ENCODE measurements at places on chromosomes 2 and 18. TPM values are rescaled to one million over a fixed set of nuclear protein-coding genes. Genes with fewer than 3 reads are reported as not detected.
A peak's percentile ranks its signal among the peaks of the same experiment; 100 is the strongest.

GRCh38 chr2:217822296-217823252 is 180.2 kb downstream of the TNS1 start:
- peaks cover 6% of the 10 kb centered on the region for H3K4me1 ChIP-seq
- H3K4me3 ChIP-seq, result no peak overlapping the region
- DNase-seq, result no peak
- H3K27ac ChIP-seq, result peak overlapping the region; percentile 21

DNA sequence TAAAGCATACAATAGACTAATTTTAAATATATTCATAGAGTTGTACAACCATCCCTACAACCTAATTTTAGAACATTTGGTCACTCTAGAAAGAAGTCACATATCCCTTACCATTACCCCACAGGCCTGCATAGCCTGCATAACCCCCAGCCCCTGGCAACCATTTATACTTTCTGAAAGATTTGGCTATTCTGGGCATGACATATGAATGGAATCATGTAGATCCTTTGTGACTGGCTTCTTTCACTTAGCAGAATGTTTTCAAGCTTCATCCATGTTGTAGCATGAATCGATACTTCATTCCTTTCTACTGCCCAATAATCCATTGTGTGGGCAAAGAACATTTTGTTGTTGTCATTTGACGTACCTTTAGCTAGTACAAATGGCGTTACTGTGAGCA is 151.5 kb downstream of the WDSUB1 start:
- no peaks in the 10 kb centered on the region for H3K36me3 ChIP-seq
- no peak overlapping the region for H3K4me3 ChIP-seq
- H3K27ac ChIP-seq, result peak overlapping the region; percentile 75

- no peaks in the 10 kb centered on the region for H3K27me3 ChIP-seq
- no peaks in the 10 kb centered on the region for H3K4me1 ChIP-seq
- H3K4me3 ChIP-seq, result no peak overlapping the region
- H3K27ac ChIP-seq, result no peak overlapping the region
- DNase-seq, result no peak
These were observed 79.5 kb downstream of the COX7A2L start for GRCh38 chr2:42281416-42282081.

DNA sequence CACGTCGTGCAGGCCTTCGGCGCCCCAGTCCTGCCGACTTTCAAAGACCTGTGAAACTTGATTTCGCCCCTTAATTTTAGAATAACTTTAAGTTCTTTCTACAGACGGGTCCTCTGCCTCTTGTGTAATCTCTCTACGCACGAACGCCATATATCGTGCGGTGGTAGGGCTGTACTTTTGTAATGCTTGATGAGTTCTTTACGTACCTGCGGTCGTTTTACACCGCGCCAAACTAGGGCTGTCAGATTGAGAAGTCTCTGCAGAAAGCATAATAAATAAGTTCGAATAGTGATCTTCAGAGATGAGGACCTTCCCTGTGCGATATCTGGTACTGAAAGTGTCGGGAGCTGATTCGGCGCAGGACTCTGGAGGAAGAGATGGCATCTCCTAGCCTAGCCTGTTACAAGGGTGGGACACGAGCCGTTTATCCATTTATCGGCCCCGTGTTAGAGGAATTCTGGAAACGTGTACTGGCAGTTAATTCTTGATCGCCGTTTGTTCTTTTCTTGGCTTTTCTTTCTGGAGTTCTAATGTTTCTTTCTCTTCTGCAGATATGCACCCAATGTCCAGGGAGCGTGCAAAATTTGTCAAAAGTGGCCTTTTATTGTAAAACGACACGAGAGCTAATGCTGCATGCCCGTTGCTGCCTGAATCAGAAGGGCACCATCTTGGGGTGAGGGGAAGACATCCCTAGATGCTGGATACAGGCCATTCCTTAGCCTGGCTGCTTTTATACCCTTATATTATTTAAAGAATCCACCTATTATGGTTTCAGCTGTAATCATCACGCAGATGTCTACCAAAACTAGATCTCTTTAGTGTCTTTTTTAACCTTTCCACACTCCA is 781 bp upstream of the SLC5A6 start:
- peak overlapping the region; percentile 99 for H3K27ac ChIP-seq
- peak overlapping the region; percentile 81 for H3K4me3 ChIP-seq
- DNase-seq, result no peak
- no peaks in the 10 kb centered on the region for H3K36me3 ChIP-seq
- H3K4me1 ChIP-seq, result peaks cover 11% of the 10 kb centered on the region
- no peaks in the 10 kb centered on the region for H3K27me3 ChIP-seq

DNA sequence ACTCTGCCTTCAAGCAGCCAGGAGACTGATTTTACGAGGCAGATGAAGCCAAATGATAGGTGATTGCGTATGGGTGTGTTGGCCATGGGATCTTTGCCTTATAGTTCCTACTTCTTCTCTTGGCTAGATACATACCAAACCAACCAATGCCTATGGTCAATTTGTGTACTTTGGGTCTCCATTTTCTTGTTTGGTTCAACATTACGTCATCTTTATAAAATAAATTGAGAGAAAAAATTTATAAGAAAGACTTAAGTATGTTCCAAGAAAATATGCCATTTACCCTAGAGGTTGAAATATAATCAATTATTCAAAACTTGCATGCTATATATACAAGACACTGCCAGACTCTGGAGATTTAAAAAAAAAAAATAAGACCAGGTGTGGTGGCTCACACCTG is 150.9 kb downstream of the SP3 start:
- no peaks in the 10 kb centered on the region for H3K36me3 ChIP-seq
- no peak for DNase-seq
- no peaks in the 10 kb centered on the region for H3K27me3 ChIP-seq
- H3K4me3 ChIP-seq, result no peak overlapping the region
- no peak overlapping the region for H3K27ac ChIP-seq
- H3K4me1 ChIP-seq, result no peaks in the 10 kb centered on the region

- no peak overlapping the region for H3K4me3 ChIP-seq
- H3K27me3 ChIP-seq, result no peaks in the 10 kb centered on the region
- no peak for DNase-seq
These were observed 86.0 kb downstream of the CDC42EP3 start for GRCh38 chr2:37585295-37585908.

DNA sequence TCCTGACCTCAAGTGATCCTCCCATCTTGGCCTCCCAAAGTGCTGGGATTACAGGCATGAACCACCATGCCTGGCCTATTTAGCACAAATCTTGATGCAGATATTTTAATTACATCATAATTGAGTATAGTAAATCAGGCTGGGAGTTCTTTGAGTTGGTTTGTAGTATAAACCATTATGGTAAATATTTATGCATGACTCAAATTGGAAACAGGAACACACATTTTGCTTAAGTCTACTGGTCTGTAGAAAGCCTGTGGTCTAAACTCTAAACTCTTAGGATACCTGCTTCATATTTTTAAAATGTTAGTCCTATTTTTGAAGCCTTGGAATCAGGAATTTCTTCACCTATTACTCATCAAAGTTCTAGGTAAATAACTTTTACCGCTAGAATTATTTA is 16.8 kb downstream of the ASXL3 start:
- DNase-seq, result no peak
- no peaks in the 10 kb centered on the region for H3K4me1 ChIP-seq
- no peaks in the 10 kb centered on the region for H3K36me3 ChIP-seq

- H3K4me1 ChIP-seq, result no peaks in the 10 kb centered on the region
- no peaks in the 10 kb centered on the region for H3K36me3 ChIP-seq
- no peak overlapping the region for H3K4me3 ChIP-seq
- H3K27ac ChIP-seq, result peak overlapping the region; percentile 7
- no peaks in the 10 kb centered on the region for H3K27me3 ChIP-seq
These were observed 108.2 kb downstream of the TCF4 start for GRCh38 chr18:55479656-55480420.

DNA sequence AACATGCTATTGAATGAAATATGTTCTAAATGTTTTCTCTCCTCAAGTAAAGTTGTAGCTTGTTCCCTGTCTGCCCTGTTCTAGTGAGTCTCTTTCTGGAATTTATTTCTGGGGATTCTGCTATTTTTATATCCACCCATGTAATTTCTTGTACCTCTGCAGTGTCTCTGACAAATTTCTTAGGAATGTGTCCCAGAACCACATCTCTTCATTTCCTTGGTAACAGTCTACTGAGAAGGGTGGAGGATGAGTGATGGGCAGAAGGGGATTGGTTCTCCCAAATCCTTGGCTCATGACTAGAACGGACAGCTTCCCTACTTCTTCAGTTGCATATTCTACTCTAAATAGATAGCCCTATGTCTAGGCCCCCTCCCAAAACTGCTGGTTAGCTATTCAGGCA is 490.6 kb upstream of the LINC00305 start:
- H3K4me3 ChIP-seq, result no peak overlapping the region
- no peaks in the 10 kb centered on the region for H3K36me3 ChIP-seq
- H3K27me3 ChIP-seq, result no peaks in the 10 kb centered on the region
- no peak for DNase-seq
- no peak overlapping the region for H3K27ac ChIP-seq

- no peaks in the 10 kb centered on the region for H3K4me1 ChIP-seq
- H3K4me3 ChIP-seq, result no peak overlapping the region
- no peaks in the 10 kb centered on the region for H3K36me3 ChIP-seq
- no peak overlapping the region for H3K27ac ChIP-seq
- no peaks in the 10 kb centered on the region for H3K27me3 ChIP-seq
These were observed 183.1 kb upstream of the HNRNPA3 start for GRCh38 chr2:177029501-177029900.

GRCh38 chr2:5387406-5387805 is 304.8 kb upstream of the SOX11 start:
- no peak overlapping the region for H3K4me3 ChIP-seq
- no peaks in the 10 kb centered on the region for H3K27me3 ChIP-seq
- H3K4me1 ChIP-seq, result no peaks in the 10 kb centered on the region
- H3K36me3 ChIP-seq, result no peaks in the 10 kb centered on the region
- no peak for DNase-seq
- no peak overlapping the region for H3K27ac ChIP-seq

DNA sequence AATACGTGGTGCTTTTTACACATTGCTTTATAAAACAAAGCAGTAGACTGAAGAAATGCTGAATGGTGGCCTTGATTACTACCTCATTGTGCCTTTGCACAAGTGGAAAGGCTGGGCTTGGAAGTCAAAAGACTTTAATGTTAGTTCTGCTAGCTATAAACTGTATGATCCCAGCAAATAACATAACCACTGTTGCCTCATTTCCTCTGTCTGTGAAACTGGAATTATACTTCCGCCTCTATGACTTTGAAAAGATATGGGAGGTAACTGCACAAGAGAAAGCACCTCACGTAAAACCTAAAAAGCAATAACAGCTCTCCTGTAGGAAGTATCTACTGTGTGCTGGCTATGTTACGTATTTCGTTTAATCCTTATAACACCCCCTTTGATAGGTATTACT is 43.4 kb upstream of the DSC1 start:
- H3K4me1 ChIP-seq, result no peaks in the 10 kb centered on the region
- no peak overlapping the region for H3K4me3 ChIP-seq
- DNase-seq, result no peak
- H3K27me3 ChIP-seq, result no peaks in the 10 kb centered on the region

DNA sequence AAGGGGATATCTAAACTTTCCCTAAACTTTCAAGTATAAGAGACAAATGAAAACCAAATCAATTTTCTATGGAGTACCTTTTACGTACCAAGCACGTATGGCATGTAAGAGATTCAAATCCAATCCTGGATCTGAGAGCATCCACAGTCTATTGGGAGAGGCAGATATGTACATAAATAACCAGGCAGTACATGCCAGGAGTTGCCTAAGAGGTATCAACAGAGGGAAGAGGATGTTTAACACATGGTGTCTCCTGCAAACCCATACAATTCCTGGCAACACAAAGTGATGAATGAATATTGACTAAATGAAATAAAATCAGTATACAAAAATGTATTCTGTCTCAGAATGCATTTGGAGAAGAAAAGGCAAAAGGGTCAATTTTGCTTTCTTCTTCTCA is 116.6 kb downstream of the PIGN start:
- DNase-seq, result no peak
- H3K4me1 ChIP-seq, result no peaks in the 10 kb centered on the region
- no peak overlapping the region for H3K4me3 ChIP-seq
- no peaks in the 10 kb centered on the region for H3K36me3 ChIP-seq

- no peaks in the 10 kb centered on the region for H3K27me3 ChIP-seq
- no peaks in the 10 kb centered on the region for H3K4me1 ChIP-seq
- peak overlapping the region; percentile 73 for H3K27ac ChIP-seq
- DNase-seq, result peak; percentile 75
These were observed 4.6 kb downstream of the LOXL3 start for GRCh38 chr2:74548900-74549826.

DNA sequence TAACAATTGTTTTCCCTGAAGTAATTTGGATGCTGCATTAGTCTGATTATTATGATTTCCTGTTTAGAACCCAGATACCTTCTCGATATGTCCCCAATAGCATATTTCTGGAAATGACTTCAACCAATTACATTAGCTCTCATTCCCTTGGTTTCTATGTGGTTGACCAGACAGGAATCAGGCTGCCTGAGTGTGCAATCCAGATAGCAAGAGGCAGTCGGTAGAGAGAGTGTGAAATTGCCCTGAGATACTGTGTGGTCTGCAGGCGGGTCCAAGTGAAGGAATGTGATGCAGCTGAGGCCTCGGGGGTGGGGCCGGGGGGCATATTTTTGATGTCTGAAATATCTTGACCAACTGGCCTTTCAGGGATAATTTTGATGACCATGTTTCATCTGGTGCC is 143.9 kb upstream of the ITGA6 start:
- H3K36me3 ChIP-seq, result no peaks in the 10 kb centered on the region
- H3K4me1 ChIP-seq, result no peaks in the 10 kb centered on the region
- H3K27ac ChIP-seq, result no peak overlapping the region

- no peaks in the 10 kb centered on the region for H3K4me1 ChIP-seq
- no peak overlapping the region for H3K27ac ChIP-seq
- DNase-seq, result no peak
These were observed 65.9 kb upstream of the YWHAQ start for GRCh38 chr2:9696731-9697130.

DNA sequence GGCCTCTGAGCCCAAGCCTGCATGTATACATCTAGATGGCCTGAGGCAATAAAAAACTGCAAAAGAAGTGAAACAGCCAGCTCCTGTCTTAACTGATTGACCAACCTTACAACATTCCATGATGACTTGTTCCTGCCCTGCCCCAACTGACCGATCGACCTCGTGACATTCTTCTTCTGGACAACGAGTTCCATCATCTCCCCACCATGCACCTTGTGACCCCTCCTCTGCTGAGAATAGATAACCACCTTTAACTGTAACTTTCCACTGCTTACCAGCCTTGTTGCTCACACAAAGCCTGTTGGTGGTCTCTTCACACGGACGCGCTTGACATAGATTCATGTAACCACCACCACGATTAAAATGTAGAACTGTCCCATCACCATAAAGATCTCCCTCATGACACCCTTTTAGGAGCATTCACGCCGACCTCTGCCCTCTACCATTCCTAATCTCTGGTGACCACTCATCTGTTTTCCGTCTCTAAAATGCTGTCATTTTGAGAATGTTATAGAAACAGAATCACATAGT is 120.1 kb upstream of the REV1 start:
- no peak for DNase-seq
- H3K36me3 ChIP-seq, result no peaks in the 10 kb centered on the region
- H3K27ac ChIP-seq, result no peak overlapping the region
- H3K27me3 ChIP-seq, result no peaks in the 10 kb centered on the region
- H3K4me3 ChIP-seq, result no peak overlapping the region

GRCh38 chr2:3594493-3595281 is at the start of gene COLEC11:
Gene COLEC11, plus strand, starts transcription at chr2:3595112. Its CDS starts 9,229 bp downstream, at chr2:3604341.
- DNase-seq, result peak; percentile 37
- H3K36me3 ChIP-seq, result no peaks in the 10 kb centered on the region
- H3K4me3 ChIP-seq, result peak within 1 kb of the TSS; percentile 30
- H3K4me1 ChIP-seq, result no peaks in the 10 kb centered on the region

Gene TMEM37
- not detected for total RNA-seq

Gene CPLX4
- total RNA-seq, result not detected

Gene CERS6
- 22.9 TPM for total RNA-seq

Gene AGXT
- total RNA-seq, result not detected

Gene LONRF2
- total RNA-seq, result 188 TPM

Gene FBXO41
- 1.7 TPM for total RNA-seq

Gene CTAGE1
- not detected for total RNA-seq

Gene LRRC30
- not detected for total RNA-seq

Gene UGT1A4
- not detected for total RNA-seq

Gene SF3B1
- total RNA-seq, result 356 TPM

Data from uterus (tissue), 4 donors.